ENCODE measurements at places on chromosomes 2 and 18. TPM values are rescaled to one million over a fixed set of nuclear protein-coding genes. Genes with fewer than 3 reads are reported as not detected.
A peak's percentile ranks its signal among the peaks of the same experiment; 100 is the strongest.

- no peak for DNase-seq
These were observed 208.6 kb downstream of the PARD3B start for GRCh38 chr2:204753841-204754240.

- no peak for DNase-seq
These were observed 153.1 kb upstream of the THUMPD2 start for GRCh38 chr2:39932198-39932597.

DNA sequence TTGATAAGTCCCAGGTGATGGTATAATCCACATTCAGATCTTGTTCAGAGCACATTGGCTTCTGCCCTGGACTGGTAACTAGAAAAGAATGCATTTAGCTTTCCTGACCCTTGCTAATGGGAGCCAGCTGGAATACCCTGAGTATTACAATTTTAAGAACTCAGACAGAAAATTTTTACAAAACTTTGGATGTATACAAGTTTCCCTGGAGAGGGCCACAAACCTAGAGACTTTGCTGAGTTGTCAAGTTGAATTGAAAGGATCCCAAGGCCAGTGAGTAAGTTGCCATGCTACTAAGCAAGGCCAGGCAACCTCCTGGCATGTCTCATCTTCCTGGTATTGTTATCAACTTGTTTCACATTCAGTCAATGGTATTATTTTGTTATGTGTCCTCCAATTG lies 20.0 kb upstream of the NABP1 start:
- DNase-seq = no peak

GRCh38 chr18:22827741-22828140 lies 105.4 kb upstream of the RBBP8 start:
- no peak for DNase-seq

DNA sequence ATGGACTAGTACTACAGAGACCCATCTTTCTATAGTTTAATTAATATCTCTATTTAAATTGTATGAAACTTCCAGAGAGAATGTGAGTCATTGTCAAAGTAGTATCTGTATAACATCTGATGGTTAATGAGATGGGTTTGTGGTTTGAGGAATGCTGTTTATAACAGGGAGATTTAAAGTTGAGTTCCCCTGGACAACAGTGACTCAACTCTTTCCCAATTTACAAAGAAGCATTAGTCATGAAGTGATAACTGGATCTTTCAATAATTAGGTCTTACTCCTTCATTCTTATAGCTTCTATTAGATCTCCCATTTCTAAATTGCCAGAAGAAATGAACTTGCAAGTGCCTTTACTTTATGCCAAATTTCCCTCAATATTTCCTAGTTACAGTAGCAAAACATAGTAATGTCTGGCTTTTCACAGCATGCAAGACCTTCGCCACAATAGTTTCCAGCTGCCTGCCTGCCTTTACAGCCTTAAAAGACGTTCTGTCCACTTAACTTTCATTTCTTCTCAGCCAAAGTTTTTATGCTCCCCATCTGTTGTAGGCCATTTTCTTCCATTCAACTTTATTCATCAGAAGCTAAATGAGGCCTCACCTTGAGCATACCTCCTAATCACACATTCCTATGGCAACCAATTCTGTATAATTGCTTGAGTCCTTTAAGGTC lies 47.7 kb upstream of the WDR75 start:
- DNase-seq = no peak

- DNase-seq = peak; percentile 37
These were observed 166.8 kb upstream of the CHAC2 start for GRCh38 chr2:53600815-53601214.

DNA sequence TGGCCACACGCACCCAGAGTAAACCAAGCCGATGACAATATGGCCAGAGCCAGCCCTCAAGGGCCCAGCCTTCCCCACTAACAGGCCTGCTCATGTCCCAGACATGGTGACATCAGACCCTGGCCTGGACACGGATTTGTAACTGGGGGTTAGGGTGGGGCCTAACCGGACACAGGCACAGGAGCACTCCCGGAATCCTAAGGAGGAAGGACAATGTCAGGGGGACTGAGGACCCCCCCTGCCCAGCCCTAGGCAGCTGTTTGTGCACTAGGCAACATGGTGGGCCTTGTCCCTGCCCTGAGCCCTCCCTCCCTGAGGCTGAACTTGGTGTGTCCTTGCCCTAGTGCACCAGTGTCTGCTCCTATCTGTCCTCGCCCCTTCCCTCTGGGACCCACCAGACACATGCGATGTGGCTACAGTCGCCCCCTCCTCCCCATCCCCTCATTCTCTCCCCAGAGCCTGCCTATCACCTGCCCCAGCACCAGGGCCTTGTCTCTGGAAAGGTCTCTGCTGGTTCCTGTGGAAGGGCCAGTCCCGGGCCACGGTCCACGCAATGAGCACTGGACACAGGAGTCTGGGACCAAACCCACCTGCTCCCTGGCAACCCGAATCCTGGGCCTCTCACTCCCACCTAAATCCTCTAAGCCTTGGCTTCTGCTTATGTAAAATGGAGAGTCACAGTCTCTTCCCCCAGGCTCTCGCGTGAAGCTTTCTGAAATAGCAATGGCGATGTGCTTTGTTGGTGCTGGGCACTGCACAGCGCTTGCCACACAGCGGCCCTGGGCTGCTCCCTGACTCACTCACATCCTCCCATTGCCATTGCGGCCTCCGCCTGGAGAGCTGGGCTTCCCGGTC lies 76.5 kb upstream of the RAB6C start:
- no peak for DNase-seq

- DNase-seq = peak; percentile 58
These were observed 135.0 kb upstream of the ARL4C start for GRCh38 chr2:234631646-234632514.

GRCh38 chr2:219687882-219688559 lies 60.6 kb downstream of the SLC4A3 start:
- DNase-seq = no peak

- DNase-seq = no peak
These were observed 29.7 kb downstream of the NAB1 start for GRCh38 chr2:190678444-190679162.

GRCh38 chr2:52222128-52222527 lies 1190.2 kb upstream of the NRXN1 start:
- no peak for DNase-seq

DNA sequence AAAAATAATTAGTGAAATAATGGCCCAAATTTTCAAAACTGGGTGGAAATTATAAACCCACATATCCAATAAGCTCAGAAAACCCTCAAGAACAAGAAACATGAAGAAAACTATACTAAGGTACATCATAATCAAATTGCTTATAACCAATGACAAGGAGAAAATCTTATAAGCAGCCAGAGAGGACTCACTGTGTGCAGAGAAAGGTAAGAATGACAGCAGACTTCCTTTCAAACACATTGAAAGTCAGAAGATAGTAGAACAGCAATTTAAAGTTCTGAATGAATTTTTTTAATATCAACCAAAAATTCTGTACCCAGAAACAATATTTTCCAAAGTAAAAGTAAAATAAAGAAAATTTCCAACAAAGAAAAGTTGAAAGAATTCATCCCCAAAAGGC lies 197.7 kb upstream of the RAB12 start:
- DNase-seq = no peak

- no peak for DNase-seq
These were observed 215.7 kb downstream of the TMEM182 start for GRCh38 chr2:102977426-102978090.

DNA sequence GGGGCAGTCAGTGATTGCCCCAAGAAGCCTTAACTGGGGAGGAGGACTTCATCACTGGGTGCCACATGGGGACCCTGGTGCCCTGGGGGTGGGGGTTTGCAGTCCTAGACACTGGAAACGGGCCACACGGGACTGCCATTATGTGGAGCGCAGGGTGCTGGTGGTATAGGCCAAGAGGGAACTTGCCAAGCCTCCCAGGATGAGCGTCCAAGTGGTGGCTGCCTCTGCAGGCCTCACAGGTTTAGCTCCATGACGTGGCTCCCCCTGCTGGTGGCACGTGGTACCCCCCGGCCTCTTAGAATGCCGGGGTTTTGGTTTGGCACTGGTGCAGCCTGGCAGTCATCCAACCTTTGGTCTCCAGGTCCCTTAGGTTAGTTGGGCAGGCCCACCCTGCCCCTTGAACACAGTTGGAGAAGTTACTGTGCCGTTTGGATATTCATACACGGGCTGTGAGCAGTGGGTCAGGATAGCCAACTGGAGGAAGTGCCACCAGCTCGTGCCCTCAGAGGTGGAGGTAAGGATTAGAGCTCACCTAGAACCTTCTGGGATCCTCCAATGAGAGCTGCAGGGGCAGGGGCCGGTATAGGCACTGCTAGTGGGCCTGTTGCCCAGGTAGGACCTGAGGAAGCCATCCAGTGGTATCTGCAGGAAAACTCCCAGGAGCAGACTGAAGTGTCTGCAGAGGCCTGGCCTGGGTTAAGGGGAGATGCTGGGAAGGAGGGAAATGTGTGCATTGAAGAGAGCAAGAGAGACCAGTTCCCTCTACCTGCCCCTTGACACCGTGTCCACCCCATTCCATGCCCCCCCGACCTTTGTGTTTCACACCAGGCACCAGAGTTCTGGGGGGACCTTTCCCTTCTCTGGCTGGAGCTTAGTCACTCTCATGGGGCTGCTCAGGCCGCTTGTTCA lies 5.7 kb downstream of the PTMA start:
- DNase-seq = peak; percentile 89

GRCh38 chr2:104249629-104250028 lies 604.3 kb upstream of the POU3F3 start:
- DNase-seq = no peak

DNA sequence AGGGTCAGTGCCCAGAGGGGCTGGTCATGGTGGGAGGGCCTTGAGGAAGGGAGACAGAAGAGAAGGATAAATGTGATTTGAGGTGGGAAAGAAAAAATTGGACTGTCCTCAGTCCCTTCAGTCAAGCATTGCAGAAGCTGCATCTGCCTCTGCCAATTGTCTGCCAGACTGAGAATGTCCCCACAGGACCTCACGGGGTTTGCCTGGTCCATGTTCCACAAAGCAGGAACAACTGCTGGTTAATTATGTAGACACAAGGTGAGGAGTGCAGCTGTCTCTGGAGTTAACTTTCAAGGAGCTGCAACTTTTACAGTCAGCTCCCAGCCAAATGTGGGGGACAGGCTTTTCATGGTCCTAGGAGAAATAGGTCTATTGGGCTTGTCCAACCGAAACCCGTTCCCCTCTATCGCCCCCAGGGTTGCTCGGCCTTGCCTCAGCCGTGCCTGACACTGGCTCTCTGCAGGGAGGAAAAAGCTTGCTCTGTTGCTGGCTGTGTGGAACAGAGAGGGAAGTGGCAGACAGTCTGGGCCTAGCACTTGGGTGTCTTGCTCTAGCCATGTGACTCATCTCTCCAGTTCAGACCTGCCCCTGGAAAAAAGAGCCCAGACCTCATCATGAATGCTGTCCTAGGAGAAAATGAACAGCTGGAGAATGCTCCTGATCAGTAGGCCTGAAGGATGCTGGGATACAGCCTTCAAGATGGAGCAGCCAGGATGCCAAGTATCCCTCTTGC lies 31.1 kb upstream of the PAX8 start:
- DNase-seq = no peak

- no peak for DNase-seq
These were observed 1775.5 kb upstream of the CELF4 start for GRCh38 chr18:39341129-39341528.

ALPP gene
- 7.4 TPM for polyA plus RNA-seq

POTEE gene
- not detected for polyA plus RNA-seq

EVA1A gene
- polyA plus RNA-seq = 30.1 TPM

ANKRD36 gene
- 8.5 TPM for polyA plus RNA-seq

LDAH gene
- polyA plus RNA-seq = 5.0 TPM

SLC35F6 gene
- polyA plus RNA-seq = 21.2 TPM

TPO gene
- polyA plus RNA-seq = not detected

RGPD3 gene
- polyA plus RNA-seq = 0.20 TPM

APOB gene
- polyA plus RNA-seq = 0.04 TPM

FASTKD1 gene
- polyA plus RNA-seq = 38.1 TPM

HTR2B gene
- 0.24 TPM for polyA plus RNA-seq
